Right ventricle myocardium inferior (tissue), 1 donor: ENCODE measurements at places on chromosomes 13 and 19. TPM values are rescaled to one million over a fixed set of nuclear protein-coding genes. Genes with fewer than 3 reads are reported as not detected.
A peak's percentile ranks its signal among the peaks of the same experiment; 100 is the strongest.

GRCh38 chr13:108249150-108249549 is 20.4 kb upstream of the TNFSF13B start:
- no peak for DNase-seq

DNA sequence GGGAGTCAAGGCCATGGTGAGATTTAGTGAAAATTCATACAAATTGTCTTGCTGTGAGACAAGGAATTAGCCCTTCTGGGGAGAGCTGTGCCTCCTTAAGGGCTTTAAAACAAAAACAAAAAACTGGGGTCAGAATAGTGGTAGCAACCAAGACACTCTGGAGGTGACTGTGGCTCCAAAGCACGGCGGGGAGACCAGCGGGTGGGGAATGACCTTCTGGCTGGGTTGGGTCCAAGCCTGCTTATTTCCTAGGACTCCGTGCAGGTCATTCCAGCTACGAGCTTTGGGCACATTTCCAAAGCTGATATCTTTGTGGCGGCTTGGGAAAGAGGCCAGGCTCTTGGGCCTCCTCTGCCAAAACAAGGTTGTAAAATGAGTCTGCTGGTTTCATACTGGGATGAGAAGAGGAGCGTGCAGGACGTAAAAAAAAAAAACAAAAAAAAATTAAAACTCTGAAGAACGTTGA is 348.3 kb downstream of the UQCRFS1 start:
- DNase-seq: no peak

The ZNF99 gene
- 0.08 TPM for total RNA-seq

GRCh38 chr19:18519962-18520847 is 1.7 kb downstream of the ELL start:
- peak; percentile 82 for DNase-seq

DNA sequence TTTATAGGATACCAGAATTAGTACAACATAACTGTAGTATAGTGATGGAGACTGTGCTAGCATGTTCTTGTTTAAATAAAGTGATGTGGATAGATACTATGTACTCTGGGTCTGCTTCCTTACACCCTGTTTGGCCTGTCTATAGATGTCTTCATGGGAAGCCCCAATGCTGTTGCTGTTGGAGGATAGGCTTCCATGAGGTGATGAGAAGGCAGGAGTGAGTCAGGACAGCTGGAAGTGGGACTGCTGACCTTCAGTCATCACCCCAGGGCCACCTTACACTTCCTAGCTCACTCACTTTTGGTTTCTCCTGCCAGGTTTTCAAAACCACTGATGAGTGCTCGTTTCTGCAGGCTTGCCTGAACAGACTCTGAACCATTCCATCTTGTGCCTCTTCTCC is 4.2 kb downstream of the KCTD4 start:
- DNase-seq: no peak

The NKG7 gene
- total RNA-seq: 3.5 TPM

DNA sequence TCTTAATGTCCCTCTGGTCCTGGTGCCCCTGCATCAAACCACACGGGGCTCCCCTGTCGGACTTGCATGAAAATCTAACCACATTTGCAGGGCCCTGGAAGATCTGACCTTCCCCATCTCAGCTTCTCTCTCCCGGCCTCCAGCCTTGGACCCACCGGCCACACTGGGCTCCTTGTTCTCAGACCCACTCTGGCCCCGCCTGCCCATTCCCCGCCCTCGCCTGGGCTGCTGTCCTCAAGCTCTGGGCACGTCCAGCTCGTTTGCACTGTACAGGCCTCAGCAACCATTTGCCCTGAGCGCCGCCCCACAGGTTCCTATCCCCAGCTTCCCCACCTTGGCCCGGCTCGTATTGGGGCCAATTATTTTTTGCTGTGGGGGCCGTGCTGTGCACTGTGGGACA is 10.5 kb downstream of the MYO9B start:
- DNase-seq: no peak

The INAFM1 gene
- 11.2 TPM for total RNA-seq

- no peak for DNase-seq
Measured at GRCh38 chr13:97328222-97328790, 105.7 kb upstream of the RAP2A start.

GRCh38 chr13:33251131-33251661 is 34.4 kb downstream of the STARD13 start:
- DNase-seq: no peak

The ATP4A gene
- total RNA-seq: not detected

- no peak for DNase-seq
Measured at GRCh38 chr13:98486412-98486811, 90.5 kb downstream of the STK24 start.

DNA sequence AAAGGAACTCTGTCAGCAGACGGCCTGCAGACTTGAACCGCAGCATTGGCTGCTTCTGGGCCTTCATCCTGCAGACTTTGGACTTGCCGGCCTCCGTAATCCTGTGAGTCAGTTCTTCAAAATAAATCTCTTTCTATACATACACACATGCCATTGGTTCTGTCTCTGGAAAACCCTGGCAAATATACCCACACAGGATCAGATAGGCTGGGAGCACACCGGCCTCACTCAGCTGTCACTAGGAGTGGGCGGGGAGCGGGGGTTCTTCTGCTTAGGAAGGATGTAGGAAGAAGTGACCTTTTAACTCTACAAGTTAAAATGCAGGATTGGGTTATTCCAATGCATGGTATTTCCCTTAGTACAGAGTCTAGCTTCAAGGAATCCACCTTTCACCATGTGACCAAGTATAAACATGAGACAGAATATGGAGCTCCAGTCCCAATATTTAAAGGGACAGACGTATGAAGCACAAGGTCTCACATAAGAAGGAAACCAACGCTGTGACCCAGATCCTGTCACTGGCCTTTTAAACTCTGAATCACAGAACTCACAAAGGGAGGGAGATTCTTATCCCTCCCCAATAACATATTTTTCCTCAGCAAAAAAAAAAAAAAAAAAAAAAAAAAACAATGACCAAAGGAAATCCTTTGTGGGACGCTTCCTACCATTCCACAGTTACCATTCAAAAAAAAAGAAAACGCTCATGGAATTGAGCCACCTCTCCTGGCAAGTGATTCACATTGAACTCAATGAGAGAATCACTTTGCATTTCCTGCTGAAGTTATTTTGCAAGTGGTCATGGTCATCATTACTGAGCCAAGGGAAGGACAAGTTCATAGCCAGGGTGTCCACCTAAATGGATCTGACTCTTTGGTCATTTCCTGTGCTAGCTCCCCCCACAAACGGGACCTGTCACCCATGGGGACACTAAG is 352.9 kb downstream of the FOXO1 start:
- DNase-seq: no peak

DNA sequence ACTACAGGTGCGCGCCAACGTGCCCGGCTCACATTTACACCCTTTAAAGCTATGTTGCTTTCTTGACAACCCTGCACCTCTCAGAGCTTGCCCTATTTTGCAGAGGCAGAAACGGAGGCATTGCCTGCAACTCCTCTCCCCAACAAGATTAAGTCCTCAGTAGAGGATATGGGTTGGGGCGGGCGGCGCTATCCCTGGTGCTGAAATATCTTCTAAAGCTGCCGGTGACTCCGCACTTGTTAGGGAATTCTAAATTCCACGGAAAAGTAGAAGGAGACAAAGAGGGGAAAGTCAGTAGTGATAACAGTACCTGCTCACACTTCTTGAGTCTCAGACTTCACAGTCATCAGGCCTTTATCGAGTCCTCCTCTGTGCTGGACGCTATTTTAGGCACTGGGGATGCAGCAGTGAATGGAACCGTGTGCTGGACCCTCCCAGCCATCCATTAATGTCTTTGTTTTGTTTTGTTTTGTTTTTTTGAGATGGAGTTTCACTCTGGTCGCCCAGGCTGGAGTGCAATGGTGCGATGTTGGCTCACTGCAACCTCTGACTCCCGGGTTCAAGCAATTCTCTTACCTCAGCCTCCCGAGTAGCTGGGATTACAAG is 18.0 kb downstream of the SLC5A5 start:
- DNase-seq: no peak

DNA sequence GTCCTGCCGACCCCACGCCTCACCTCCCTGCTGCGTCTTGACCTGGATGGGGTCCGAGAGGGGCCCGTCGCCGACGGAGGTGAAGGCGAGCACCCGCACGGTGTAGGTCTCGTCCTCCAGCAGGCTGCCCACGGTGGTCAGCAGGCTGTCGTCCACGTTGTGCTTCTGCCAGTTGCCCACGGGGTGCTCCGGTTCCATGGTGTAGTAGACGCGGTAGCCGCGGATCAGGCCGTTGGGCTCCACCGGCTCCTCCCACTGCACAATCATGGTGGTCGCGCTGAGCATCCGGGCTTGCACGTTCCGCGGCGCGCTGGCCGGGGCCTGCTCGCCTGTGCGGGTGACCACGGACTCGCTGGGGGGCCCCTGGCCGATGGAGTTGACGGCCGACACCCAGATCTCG is 96.7 kb downstream of the PTPRS start:
- no peak for DNase-seq

The NCR1 gene
- not detected for total RNA-seq

The ZNF69 gene
- total RNA-seq: 3.6 TPM

DNA sequence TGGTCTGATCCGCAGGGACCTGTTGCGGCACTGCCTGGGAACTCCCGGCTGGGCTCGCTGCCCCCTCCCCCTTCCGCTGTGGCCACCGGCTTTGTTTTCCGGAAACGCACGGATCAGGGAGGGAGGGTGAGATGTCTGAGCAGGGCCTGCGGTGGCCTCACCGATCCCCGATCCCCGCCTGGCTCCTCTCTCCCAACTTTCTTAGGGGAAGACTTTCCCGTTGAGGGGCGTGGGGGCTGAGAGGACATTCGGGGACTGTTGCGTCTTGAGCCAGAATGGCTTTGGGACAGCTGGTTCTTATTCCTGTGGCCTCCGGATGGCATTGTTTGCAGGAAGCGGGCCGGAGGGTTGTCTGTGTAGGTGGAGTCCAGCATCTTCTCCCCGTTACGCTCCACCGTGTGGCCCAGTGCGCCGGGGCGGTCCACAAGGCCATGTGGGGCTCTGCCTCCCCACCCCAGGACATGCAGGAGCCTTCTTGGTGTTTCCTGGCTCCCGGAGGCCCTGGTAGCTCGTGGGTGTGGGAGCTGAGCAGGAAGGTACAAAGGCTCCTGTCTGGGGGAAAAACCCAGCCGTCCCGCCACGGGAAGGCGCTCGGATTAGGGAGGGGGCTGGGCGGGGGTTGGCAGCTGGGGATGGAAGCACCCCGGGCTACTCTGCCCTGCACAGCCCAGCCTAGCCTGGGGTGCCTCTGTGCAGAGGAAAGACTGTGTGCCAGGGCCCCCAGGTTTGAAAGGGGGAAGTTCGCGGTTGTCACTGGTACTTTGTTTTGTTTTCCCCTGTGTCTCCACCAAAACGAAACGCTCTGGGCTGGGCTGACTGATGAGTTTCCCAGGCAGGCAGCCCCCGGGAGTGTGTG is 1.3 kb downstream of the CSNK1G2 start:
- DNase-seq: no peak

- no peak for DNase-seq
Measured at GRCh38 chr13:40311356-40312101, 354.9 kb downstream of the FOXO1 start.

The GDF15 gene
- 0.46 TPM for total RNA-seq

DNA sequence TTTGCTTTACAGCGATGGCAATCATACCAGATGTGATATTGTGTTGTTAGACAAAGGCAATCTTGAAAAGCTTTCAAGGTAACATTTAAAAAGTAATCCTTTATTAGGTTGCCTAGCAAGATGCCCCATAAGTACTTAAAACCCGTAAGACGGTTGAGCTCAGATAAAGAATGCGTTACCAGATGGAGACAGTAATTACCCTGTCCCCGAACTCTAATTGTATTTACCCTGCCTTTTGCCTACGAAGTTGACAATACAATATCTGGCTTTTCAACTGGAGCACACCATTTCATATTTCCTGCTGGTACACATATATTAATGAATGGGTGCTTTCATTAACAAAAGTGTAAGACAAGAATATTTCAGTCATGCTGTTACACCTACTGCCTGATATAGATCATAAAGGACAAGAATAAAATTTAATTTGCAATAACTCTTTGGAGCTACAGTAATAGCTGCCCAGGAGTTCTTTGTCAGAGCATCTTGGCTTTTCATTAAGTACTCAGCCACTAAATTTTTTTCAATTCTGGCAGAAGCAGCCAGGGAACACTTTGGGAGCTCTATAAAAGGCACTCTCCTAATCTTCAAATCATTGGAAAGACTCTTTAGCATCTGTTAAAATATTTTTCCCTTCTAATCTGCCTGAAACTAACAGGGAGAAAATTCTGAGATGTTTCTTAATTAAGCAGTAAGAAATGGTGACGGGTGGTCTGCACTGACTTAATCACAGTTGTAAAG is 63.8 kb downstream of the DCT start:
- DNase-seq: no peak

DNA sequence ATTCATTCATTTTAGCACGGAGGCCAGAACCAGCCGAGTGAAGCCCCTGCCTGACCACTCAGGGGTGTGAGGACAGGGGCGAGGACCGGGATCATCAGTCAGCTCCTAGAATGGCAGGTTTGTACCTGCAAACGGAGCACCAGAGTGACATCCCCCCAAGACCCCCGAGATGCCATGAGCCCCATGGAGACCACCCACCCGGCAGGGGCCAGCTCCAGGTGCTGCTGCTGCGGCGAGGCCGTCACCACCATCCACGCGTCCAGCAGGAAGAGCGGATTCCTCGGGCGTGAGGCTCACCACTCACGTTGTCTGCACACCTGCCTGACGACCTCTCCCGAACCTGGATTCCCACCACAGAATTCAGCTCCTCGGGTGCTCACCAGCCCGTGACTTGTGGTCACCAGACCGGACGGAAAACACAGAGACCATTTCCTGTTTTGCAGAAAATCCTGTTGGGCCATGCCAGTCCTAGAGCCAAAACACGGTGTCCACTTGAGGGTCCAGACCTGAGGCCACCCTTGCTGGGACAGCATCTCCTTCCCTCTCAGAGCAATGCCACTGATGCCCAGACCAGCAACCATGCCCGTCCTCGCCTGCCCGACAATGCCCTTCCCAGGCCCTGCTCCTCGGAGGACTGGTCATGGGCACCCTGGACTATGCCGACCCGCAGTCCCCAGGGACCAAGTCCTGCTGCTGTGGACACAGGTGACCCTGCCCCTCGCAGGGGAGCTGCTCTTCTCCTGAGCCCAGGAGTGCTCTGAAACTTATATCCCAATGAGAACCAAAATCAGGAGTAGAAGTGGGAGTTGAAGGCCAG is 74.2 kb downstream of the RASA3 start:
- peak; percentile 11 for DNase-seq
